ENCODE measurements at places on chromosomes 6 and 20.

DNA sequence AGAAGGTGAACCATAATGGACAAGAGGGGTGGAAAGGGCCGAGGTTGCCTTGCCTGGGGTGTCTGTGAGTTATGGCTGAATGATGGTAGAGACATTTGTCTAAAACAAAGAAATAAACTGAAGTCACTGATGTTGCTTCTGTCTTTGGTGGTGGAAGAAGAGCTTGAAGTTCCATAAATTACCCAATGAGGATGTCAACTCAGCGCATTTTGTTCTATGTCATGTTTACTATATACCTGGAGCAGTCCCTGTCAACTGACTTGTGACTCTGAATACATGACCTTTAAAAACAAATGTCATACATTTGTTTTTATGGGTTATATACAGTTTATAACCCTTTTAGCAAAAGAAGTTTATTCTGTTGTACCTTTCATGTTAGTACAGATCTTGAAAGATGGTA is 2.0 kb downstream of the EFHC1 start:
- no peak for DNase-seq

DNA sequence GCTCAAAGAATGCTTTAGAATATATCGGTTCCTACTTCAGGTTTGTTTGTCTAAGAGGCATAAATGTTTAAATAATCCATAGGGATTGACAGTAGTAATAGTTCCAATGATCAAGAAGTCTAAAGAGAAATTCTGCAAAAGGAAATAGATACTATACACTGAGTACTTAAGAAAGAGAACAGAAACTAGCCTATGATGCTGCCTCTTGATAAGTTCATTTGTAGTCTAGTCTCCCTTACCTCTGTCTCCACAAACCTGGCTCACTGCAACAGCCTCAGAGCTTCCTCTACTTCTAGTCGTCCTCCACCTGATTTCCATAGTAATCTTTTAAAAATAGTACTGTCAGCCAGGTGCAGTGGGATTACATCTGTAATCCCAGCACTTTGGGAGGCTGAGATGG is 511.8 kb downstream of the LMBRD1 start:
- no peak for DNase-seq

- DNase-seq, result no peak
Measured at GRCh38 chr6:100913400-100914276, 32.5 kb upstream of the ASCC3 start.

- no peak for DNase-seq
Measured at GRCh38 chr6:18389479-18389878, 2.3 kb downstream of the RNF144B start.

GRCh38 chr6:5343998-5344397 is 82.7 kb downstream of the FARS2 start:
- no peak for DNase-seq

DNA sequence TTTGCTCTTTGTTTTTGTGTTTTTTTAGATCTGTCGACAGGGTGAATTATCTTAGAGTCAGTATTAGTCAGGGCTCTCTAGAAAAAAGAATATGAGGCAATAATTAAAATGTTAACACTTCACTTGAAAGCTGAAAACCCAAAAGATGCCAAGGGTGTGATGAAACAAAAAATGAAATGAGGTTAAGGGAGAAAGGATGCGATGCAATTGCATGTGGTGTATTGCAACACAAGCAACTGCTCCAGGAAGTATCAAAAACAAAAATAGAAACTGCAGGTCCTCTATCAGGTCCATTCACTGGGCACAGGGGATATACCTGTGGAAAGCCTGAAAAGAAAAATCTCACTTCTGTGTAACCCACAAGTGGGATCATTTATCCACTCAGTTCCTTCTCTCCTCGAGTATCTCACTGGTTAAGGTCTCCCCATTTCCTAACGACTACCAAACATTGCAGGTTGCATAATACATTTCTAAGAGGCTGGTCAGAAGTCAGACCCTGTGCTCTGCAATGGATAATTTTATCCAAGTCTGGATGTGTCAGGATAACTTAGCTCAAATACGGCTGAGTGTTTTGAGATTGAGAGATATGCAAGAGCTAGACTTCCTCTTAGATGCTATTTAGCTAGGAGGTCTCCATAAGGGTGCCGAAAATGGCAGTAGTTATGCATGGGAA is 257.7 kb upstream of the GJE1 start:
- DNase-seq, result no peak

- DNase-seq, result no peak
Measured at GRCh38 chr20:51791626-51792025, 10.7 kb downstream of the SALL4 start.

- DNase-seq, result no peak
Measured at GRCh38 chr6:153947808-153948447, 91.1 kb upstream of the OPRM1 start.

GRCh38 chr20:48275286-48276020 is 490.2 kb upstream of the SULF2 start:
- DNase-seq, result no peak

Measured in CD4-positive, alpha-beta T cell treated with Interleukin-15 for 1 hour (primary cell).